ENCODE measurements at places on chromosomes 2 and 18.

DNA sequence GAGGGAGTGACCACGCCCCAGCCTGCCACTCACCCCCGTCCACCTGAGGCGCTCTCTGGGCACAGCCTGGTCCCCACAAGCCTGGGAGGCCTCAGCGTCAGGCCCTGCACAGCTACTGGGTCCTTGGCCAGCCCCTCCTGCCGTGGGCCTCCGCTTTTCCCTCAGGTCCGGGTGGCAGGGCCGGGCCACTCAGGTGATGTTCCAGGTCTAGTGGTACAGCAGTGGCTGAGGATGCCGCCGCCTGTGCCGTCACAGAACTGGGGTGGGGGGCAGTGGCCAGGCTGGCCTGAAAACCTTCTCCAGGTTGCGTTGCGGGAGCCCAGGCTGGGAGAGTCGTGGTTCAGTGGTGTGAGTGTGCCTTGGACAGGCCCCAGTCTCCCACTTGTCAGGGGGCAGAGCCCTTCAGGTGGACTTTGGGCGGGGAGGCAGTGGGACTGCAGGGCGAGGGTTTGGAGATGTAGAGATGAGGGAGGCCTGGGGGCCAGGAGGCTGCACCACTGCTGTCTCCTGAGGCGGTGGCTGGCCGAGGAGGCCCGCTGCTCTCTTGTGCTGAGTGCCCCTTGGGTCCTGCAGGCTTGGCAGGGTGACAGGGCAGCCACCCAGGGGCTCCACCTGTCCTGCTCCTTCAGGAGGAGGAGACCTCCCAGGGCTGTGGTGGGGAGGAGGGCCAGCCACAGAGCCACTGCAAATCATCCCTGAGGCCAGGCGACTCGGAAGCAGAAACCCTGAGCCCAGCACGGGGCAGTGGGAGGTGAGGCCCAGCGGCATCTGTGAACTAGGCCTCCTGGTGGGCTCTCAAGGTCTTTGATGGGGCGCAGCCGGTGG lies 7.6 kb downstream of the GPC1 start:
- DNase-seq = no peak

GRCh38 chr2:95208106-95208505 lies 785 bp downstream of the ZNF892 start:
- no peak for DNase-seq

GRCh38 chr2:15556311-15556930 lies 4.7 kb downstream of the NBAS start:
- DNase-seq = no peak

DNA sequence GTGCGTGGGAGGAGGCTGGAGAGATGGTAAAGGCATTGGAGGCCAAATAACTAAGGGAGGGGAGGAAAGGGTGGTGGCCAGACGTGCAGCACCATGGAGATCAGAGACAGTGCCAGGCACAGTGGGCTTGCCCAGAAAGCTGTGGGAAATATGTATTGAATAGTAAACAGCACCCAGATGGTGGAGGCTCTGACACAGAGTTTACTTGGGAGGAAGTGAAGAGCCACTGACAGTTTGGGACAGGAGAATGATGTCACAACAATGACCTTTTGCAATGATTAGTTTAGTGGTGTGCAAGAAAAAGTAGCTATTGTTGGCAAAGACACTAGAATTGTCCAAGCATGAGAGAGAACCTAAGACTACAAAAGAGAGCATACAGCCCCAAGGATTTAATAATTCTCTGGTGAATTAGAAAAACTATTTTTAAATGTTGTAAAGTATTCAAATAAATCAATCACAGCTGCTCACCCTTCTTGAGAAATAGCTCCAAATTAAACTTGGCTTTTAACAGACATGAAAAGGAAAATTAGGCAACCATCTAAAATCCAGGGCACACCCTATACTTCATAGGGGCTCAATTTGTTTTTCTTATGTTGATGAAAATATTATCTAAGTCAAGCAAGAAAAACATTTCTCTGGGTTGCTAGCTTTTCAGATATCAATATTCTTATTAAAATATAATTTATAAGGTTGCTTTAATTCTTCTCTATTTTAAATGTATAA lies 458.7 kb upstream of the HNRNPA3 start:
- DNase-seq = no peak

Data from NCI-H510A (cell line).